ENCODE measurements at places on chromosomes 2 and 18.

DNA sequence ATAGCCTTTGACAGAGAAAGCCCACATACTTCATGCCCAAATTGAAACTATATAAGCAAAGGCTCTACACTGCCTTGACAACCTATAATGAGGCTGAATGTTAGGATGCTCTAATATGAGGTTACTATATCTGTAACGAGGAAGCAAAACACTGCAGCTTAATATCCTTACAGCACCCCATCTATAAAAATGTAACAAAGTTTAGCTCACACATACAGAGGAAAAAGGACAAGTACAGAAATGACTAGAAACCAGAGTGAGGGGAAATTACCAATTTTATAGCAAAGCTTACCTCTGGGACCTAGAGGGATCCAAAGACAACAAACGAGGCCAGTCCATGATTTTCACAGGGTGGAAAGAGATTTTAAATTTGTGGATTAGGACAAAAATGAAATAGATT lies 138.5 kb downstream of the COL4A4 start:
- DNase-seq = no peak

DNA sequence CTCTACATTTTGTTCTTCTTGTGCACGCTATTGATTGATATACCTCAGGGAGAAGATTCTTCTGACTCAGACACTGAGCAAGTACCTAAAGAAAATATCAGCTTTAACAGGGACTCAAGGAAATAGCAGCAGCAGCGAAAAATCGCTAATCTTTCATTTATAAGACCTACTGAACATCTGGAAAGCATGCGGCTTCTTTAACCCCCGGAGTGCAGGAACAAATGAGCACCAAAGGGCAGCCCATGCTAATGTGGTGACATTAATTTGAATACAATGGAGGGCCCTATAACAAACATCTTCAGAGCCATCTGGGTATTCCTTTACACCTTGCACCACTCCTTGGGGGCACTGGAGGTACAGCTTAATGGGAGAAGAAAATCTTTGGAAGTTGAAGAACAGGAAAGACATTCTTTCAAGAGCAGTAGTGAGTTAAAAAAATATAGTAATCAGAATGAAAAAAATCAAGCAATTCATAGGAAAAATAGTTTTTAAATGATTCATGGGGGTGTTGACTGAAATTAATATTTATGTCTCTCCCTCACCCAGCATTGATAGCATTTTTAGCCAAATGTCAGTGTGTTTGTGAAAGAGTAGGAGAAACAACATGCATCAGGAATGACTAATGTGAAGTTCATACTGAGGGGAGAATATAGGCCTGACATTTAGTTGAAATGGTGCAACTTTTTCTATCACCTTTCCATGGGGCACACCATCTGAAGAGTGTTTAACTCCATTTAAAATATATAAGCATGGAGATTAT lies 281.7 kb downstream of the HRH4 start:
- DNase-seq = no peak

GRCh38 chr2:198054299-198054698 lies 249.9 kb downstream of the PLCL1 start:
- DNase-seq = peak; percentile 10

DNA sequence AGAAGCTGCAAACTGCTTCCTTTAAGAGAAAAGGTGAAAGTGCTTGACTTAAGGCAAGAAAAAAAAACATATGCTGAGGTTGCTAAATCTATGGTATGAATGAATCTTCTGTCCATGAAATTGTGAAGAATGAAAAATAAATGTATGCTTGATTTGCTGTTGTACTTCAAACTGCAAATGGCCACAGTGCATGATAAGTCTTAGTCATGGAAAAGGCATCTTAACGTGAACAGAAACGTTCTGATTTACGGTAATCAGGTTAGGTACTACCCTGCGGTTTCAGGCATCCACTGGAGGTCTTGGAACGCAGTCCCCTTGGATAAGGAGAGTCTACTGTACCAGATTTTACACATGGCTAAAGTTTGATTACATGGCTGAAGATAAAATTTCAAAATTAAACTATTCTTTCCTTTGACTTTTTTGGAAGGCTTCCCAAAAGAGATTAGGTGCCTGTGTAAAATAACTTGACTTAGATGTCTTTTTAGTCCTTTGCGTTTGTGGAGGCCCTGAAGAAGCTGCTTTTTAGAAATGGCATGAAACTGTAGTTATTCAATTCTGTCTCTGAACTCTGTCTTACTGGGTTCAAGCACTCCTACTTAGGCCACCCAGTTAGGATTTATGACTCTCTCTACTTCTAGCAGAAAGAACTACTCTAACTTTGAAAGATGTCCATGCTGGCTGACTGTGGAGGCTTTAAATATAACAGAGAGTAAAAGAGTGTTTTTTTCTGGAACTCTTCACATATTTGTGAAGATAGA lies 35.9 kb upstream of the SCN9A start:
- no peak for DNase-seq

- DNase-seq = peak; percentile 45
Measured at GRCh38 chr2:105329561-105330495, at the start of gene TGFBRAP1. Gene TGFBRAP1, minus strand, starts transcription at chr2:105329735. Its CDS starts 21,434 bp downstream, at chr2:105308301.

GRCh38 chr2:170969872-170970496 lies 40.9 kb downstream of the GORASP2 start:
- no peak for DNase-seq

DNA sequence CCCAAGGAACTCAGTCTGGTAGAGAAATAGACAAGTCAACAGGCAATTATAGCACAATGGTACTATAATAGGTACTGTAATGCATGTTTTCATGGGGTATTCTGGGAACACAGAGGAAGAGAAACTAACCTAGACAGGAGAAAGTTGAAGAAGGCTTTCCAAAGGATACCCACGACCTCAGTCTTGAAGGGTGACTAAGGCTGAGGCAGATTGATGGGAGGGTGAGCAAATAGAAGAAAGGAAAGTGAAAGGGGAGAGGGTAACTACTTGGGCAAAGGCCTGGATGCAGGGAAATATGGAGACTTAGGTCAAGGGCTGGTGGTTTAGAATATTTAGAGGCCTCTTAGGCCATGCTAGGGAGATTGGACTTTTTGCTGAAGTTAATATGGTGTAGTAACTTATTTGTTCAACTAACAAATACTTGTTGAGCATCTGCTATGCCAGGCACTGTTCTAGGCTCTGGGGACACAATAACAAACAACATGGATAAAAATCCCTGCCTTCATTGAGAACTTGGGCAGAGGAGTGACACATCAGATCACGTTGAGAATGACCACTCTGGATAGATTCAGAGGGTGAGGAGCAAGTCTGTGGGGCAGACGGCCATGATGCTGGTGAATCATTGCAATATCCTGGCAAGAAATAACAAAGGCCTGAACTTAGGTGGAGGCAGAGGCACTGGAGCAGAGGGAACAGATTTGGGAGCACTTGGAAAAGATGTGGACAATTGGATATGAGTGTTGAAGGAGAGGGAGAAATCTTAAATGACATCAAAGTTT lies 56.4 kb downstream of the PLB1 start:
- DNase-seq = no peak

GRCh38 chr2:23512778-23513177 lies 127.8 kb downstream of the KLHL29 start:
- DNase-seq = no peak

DNA sequence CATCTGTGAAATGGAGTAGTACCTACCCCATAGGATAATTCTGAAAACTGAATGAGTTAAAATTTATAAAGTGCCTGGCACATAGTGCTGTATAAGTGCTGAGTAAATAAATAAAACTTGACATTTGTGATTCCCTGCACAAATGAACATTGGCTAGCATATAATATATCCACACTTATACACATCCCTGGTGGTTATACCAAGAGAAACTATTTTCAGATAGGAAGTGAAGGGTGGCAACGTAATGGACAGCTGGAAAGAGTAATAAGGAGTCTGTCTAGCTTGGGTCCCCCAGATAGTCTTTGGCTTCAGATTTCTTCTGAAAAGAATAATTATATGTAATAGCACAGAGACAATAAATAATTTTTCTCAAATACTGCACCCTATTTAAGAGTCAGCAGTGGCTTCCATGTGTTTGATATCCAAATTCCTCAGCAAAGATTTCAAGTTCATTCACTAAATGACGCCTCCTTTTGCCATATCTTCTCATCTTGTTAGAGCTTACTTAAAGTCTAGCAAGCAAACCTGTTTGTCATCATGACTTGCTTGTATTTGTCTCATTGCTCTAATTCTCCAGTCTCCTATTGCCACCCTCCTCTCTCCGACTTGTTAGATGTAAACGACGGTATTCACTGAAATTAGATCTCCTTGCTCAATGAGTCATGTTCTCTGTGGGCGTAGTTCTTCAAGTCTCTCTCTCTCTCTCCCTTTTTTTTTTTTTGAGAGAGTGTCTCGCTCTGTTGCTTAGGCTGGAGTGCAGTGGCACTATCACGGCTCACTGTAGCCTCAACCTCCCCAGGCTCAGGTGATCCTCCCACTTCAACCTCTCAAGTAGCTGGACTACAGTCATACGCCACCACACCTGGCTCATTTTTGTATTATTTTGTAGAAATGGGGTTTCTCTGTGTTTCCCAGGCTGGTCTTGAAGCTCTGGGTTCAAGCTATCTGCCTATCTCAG lies 8.7 kb upstream of the ADGRF3 start:
- DNase-seq = no peak

DNA sequence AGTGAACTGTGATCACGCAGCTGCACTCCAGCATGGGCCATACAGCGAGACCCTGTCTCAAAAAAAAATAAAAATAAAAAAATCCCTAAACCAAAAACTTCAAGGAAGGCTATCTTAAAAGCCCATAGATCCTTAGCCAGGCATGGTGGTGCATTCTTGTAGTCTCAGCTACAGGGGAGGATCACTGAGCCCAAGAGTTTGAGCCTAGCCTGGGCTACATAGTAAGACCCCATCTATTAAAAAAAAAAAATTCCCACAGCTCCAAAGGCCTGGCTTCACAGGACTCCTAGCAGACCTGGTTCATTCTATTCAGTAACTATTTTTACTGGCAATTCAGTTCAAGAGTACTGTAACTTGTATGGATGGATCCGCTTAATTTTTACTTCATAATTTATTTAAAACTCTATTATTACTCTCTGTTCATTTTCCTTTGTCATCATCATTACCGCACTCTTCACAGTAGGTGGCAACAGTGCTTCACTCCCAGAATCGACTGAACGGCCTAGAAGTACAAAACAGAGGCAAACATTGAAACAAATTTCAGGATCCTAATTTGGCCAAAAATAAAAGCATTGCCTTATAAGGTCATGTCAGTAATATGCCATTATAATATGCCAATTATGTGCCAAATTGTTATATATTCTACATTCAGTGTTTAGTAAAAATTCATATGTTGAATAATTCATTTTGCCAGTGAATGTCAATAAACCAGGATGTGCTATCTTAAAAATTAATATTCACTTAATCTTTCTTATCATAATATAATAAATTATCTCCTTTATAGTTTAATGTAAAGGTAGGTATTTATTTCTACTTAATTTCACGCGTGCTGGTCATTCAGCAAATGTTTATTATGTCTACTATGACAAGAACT lies 14.3 kb upstream of the STAM2 start:
- DNase-seq = no peak

DNA sequence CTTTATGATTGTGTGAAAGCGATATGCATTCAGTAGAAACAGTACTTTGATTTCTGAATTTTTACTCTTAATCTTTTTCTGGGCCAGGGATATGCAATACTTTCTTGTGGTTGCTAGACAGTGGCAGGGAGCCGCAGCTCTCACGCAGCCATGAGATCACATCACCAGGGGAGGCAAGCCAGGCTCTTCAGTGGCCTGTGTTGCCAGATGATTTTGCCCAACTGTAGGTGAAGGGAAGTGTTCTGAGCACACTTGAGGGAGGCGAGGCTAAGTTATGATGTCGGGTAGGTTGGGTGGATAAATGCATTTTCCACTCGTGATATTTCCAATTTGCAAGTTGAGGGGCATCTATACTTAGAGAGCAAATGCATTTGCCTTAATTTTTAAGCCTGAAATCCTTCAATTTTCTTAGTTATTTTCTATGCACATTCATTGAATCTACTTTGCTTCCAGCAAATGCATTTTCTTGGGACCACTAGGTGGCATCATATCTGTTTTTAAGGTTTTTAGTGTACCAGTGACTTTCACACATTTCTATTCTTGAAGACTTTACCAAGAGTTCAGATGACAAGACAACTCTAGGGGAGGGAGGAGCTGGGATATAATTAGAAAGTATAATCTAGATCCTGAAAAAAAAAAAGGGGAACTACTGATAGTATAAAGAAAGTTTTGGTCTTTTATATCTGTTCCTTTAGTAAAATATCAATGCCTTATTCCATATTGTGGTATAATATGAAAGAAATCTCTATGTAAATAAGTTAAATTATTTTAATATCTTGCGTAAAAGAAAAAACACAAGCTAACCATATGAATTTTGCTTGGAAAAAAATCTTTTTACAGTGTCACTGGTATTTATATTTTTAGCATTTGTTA lies 643.3 kb downstream of the SOCS6 start:
- DNase-seq = no peak

DNA sequence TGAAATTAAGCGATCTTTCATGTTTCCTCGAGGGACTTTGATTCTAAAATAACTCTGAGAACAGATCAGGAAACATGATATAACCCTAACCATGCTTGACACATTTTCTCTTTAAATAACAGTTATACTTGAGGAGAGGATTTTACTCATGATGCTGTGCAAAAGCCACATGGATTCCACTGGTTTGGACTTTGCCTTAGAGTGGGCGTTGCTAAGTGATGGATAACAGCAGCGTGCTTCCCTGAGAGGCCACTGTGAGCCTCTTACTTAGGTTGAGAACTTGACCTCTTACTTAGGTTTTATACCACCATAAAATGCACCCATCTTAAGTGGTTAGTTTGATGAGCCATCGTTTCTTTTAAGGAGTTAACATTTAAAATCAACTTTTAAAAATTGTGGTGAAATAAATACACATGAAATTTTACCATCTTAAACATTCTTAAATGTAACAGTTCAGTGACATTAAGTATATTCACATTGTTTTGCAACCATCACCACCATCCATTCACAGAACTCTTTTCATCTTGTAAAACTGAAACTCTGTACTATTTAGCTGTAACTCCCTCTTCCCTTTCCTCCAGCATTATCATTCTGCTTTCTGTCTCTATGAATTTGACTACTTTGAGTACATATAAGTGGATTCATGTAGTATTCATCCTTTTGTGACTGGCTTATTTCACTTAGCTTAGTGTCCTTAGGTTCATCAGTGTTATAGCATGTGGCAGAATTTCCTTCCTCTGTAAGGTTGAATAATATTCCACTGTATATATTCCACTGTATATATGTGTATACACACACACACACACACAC lies 22.6 kb downstream of the ANXA4 start:
- DNase-seq = no peak

All from stimulated activated CD4-positive, alpha-beta T cell treated with anti-CD3 and anti-CD28 coated beads, Interleukin-15, amount 100 ng/mL, for 1 hour (primary cell).